ENCODE measurements at places on chromosomes 1 and 21.

DNA sequence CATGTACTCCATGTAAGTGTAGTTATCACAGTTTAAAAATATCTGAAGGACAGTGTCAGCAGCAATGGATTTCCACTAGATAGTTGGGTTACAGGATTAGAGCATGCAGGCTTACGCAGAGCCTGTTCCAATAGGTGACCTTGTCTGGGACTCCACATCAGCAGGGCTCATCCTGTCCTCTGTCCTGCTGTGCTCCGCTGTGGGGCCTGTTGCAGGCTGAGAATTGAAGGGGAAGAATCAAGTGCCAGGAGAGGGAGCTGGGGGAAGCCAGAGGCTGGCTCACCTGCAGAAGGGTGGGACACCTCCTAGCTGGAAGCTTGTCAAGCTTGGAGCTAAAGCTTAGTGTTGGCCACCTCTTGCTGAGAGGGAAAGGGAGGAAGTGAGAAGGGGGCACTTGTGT, 62.8 kb downstream of the XCL2 start:
- DNase-seq, result no peak

GRCh38 chr1:153359241-153359640, 1.6 kb downstream of the S100A9 start:
- DNase-seq, result no peak

DNA sequence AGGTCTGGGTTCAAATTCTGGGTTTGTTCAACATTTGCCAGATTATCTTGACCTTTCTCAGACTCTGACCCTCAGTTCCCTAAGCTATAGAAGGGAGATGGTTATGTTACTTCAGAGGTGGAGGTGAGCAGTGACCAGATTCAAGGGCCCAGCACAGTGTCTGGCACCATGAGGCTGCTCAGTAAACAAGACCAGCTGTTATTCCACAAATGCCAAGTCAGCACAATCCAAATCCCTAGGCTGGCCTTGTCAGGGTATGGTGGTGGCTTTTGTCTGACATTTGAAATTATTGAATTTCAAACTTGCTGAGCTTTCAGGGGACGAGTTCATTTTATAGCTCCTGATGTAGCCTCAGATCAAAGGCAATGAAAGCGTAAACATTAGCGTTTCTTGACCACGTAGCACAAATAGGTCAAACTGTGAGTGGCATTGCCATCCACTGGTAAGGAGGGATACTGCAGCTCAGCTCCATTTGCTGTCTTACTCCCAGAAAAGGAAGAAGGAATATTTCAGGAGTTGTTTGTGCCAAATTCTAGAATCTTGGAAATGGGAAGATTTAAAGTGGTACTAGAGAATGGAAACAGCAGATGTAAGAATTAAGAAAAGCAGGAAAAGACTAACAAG, 94.3 kb upstream of the EDN2 start:
- DNase-seq, result no peak

GRCh38 chr1:234980291-234980644, 148.4 kb downstream of the TOMM20 start:
- no peak for DNase-seq

DNA sequence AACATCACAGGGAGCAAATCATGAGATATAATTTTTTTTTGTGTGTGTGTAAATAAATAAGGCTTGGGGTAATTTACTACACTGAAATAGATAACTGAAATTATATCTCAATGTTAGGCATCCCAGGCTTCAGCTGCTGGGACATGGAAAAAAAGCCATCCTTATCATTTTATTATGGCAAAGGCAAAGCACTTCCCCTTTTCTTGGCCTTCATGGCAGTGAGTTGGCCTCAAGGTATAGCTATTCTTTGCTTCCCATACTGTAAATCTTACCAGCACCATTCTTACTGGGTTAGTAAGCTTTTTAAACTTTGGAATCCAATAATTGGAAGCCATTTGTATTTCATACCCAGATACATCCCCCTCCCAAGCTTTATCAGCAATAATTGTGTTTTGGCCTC, 29.0 kb downstream of the RBM11 start:
- no peak for DNase-seq

- no peak for DNase-seq
Measured at GRCh38 chr21:45409466-45410150, 4.6 kb downstream of the COL18A1 start.

Data from CD4-positive, alpha-beta memory T cell (primary cell).